ENCODE measurements at places on chromosomes 6 and 20.

DNA sequence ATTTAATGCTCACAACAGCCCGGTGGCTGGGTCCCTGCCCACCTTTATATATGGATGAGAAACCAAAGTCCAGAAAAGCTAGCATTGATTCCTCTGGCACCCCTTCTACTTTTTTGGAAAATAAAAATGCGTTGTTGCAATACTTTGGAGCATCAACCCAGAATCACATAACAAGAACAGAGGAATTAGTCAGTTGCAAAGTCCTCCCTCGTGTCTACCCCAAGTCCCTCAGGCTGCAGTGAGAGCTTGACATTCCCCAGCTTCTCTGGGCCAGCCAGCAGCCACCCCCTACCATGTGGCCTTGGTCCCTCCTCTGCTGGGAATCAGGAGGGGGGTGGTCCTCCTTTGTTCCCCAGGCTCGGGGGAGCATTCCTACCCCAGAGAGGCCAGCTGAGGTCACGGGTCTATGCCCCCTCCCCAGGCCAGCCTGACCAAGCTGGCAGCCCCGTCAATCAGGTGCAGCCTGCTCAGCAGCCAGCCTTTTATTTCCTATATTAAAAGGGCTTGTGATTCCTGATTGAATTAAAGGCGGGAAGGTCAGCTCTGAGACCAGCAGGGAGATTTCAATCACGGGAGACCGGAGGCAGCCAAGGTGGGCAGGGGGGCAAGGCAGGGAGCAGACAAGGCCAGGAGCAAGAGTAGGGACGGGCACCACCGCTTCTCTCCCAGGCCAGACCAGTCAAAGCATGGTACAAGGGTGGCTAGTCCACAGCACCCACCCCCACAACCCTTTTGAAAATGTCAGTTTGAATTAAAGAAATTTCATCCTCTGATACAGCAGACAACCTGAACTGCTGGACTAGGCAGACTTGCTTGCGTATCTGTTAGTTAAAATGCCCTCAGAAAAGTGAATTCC is 158.9 kb downstream of the MRPL14 start:
- DNase-seq: no peak

DNA sequence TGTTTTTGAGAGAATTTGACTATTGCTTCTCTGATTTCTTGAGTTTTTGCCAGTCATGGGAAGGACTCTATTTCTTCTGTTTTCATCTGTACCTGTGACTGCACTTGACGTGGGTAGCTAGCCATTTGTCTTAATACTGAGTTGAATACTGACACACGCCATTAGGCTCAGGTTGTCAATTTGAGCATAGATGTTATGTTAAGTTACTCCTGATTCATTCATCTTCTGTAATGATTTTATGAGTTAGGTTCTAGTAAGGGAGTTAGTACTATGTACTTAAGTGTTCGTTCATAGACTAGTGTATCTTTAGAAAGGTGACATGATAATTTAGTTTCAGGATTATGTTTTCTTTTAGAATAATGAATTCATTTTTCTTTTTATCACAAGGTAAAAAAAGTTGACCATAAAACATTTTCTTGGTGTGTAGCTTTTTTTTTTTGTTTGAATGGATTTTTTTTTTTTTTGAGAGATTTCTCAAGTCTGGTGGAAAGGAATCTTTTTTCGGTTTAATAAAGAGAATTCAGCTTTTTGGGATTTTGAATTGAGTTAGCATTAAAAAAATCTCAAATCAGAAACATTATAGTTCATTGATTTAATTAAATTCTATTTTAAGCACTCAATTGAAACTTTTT is 1.7 kb downstream of the AFDN start:
- no peak for DNase-seq

- DNase-seq: no peak
These were observed 51.1 kb downstream of the TCP11 start for GRCh38 chr6:35089935-35090505.

- DNase-seq: no peak
These were observed 77.9 kb downstream of the TNFAIP3 start for GRCh38 chr6:137944793-137945498.

GRCh38 chr6:8088886-8089285 is 13.5 kb downstream of the EEF1E1 start:
- DNase-seq: no peak

DNA sequence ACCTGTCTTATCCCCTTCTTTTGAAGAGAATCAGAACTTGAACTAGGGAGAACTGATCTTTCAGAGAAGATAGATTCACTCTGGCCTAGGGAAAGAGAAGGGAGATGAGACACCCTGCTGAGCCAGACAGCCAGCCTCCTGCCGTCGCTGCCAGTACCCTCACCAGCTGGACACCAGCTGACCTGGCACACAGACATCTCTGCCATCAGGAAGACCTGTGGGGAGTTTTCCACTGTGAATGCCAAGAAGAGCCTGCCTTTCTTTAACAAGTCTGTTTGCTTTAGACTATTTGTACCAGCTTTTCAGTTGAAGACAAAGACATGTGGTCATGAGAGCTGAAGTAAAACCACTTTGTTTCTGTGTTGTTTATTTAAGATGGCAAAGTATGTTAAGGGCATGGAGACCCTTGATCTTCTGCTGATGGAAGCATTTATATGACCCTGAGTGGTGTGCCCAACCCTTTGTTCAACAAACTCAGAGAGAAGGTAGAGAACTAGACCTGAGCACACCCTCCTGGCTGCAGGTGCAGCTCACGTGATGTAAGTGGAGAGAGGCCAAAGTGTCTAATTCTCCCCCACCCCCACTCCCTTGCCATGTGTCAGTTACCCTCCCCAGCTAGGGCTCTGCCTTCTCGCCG is 82.3 kb upstream of the SLC24A3 start:
- no peak for DNase-seq

- DNase-seq: no peak
These were observed 19.9 kb upstream of the PREX1 start for GRCh38 chr20:48847498-48848205.

DNA sequence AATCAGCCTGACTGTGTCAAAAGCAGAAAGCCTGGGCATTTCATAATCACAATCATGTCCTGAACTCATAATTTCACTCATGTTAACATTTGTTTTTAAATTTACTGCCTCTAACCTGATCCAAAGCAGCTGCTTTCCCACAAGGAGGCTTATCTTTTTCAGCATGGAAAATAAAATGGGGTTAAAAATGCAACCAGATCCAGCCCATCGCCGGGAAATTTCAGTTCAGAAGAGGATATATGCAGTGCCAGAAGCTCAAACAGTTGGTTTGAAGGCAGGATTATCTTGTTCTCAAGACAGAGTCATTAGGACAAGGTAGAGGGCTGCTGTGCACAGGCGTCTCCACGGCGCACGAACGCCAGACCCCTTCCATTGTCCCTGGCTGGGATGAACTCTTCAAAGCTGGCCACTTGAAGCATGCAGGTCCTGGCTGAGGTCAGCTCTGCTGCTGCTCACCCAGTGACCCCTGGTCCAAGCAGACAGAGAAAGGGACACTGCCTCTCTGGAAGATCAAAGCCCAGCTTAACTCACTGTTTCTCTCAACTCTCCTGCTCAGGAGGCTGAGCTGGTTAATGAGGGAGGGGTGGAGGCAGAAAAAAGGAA is 191.1 kb upstream of the HEY2 start:
- DNase-seq: no peak

DNA sequence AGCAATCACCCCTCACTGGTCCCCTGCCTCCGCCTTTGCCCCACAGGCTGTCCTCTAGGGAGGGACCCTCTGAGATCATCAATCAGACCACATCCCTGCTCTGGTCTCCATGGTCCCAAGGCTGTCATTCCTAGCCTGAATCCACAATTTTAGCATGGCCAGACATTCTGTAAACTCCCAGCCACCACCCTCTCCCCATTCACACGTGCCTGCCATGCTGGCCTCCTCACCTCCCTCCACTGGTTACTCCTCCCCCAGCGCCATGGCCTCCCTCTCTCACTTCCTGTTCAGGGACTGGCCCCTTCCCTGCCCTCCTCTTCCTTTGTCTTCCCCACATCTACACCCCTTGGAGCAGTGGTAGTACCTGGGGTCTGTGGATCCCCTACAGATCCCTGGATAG is 150.7 kb upstream of the MLN start:
- DNase-seq: no peak

DNA sequence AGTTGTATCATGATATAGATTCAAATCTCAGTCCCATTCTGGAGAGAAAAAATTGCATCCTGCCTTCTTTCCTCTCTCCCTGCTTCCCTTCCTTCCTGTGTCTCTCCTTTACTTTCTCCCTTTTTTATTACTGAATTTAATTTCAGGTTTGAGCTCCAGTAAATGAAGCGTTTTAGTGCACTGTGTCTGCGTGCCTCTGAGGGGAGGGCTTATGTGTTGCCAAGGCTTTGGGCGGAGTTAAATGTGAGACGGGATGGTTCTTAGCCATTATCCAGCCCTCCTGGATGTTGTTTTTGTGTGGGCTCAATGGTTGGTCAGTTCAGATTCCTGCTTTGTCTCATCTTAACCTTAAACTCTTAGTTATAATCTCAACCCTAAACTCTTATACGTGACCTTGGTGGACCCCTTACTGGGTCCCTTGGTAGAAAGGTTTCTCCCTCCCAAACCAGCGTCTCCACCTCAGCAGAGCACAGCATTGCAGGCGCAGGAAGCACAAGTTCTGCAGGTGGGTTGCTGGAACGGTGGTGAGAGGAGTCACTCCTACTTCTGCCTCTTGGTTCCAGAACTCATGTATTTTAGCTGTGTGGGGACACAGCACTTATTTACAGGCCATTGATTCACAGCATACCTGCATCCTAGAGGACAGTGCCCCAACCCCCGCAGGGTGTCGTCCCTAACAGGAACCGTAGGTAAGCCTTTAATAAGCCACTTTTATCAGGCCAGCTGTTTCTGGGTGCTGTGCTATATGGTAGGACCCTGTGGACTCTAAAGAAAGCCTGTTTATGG is 68.5 kb downstream of the DNAH8 start:
- DNase-seq: no peak

GRCh38 chr20:15795305-15796019 is 777.8 kb downstream of the KIF16B start:
- no peak for DNase-seq

- DNase-seq: no peak
These were observed 311.4 kb downstream of the CLIC5 start for GRCh38 chr6:45704056-45704800.

- no peak for DNase-seq
These were observed 68.3 kb upstream of the DST start for GRCh38 chr6:56710967-56711366.

- no peak for DNase-seq
These were observed 155.2 kb upstream of the RIN2 start for GRCh38 chr20:19602675-19603375.

DNA sequence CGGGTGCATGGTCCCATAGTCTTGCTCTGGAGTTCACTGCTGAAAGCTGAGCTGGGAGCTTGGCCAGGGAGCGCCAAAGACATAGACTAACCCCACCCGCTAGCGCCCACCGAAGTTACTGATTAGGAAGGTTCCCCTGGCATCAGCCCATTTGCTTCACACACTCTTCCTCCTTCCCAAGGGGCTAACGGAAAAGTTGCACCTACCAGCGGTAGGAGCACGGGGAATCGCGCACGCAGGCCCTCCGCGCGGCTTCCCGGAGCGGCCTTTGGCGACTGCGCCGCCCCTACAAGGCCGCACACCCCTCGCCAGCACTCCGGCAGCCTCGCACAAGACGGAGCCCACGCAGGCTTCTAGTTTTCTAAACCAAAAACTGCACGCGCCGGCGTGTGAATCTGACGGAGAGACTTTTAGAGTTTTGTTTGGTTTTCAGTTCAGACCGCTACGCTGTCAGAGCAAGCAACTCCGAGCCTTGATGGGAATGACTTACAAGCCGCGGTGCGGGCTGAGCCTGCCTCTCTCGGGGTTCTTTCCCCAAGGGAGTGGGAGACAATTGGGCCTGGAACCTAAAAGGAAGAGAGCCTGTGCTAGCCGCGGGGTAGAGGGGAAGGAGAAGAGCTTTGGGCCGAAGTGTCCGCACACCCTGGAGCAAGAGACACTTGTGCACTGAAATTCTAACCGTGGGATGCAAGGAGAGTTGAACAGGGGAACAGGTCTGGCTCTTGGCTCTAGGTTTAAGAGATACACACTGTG is 891 bp upstream of the POU3F2 start:
- no peak for DNase-seq

- no peak for DNase-seq
These were observed 71.5 kb downstream of the LYRM2 start for GRCh38 chr6:89566930-89567629.

DNA sequence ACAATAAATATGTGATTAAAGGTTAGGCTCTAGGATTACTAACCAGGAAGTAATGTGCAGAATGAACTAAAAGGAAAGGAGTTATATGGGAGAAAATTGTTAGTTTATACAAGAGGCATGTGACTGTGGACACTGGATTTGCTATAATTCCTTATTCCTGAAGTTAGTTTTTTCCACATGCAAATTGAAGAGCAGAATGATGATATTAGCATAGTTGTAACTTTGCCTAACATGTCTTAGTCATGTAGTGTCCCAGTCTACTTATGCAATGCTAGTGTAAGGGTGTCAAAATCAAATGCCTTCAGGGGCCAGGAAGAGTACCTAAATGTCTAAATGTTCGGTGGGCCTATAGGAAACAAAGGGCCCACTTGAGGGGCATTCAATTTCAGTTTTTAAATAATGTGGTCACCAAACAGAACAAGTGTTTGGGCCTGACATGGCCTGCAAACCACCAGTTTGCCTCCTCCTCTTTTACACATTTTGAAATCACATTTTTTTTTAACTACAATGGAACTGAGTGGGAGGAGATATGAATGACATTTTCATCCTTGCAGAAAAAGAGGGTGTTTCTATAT is 28.0 kb upstream of the CEP85L start:
- no peak for DNase-seq

DNA sequence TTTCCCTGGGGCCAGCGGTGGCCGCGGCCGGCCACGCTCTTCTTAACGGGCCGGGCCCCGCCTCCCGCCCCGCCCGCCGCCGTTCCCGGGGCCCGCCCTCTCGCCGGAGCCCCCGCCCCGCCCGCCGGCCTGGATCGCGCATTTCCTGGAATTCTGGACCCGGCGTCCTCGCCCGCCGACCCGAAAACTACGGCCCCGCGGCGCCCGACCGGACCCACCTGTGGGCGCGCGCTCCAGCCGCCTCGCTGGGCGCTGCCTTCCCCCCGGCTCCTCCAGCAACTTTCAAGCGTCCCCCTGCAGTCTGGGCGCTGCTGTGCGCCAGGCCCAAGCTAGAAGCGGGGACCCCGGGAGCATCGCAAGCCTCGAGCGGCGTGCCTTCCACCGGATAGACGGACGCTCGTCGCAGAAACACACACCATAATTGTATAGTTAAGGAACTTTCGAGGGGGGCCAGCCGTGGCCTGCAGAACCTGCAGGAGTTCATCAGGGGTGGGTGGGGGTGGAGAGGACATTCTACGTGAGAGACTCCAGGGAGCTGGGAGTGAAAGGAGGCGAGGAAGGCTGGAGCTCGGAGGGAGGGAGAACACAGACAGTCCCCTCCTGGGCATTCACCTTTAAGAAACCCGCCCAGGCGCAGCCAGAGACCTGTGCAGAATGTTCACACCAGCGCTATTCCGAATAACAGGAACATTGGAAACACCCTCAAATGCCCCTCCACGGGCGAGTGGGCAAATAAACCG is at the start of gene ADA:
ADA (minus strand) TSS at position 16 of the 740 bp plus-strand sequence. CDS start 92 bp downstream, outside the sequence.
- no peak for DNase-seq
